Osteoblast (primary cell): ENCODE measurements at places on chromosomes 4 and X. TPM values are rescaled to one million over a fixed set of nuclear protein-coding genes. Genes with fewer than 3 reads are reported as not detected.

- H3K4me1 ChIP-seq: no peaks in the 10 kb centered on the region
- DNase-seq: no peak
- no peak overlapping the region for H3K27ac ChIP-seq
Observed at GRCh38 chrX:109357706-109358105, 124.2 kb downstream of the GUCY2F start.

- H3K27me3 ChIP-seq: no peaks in the 10 kb centered on the region
Observed at GRCh38 chr4:48225368-48226141, 44.1 kb downstream of the TEC start.

DNA sequence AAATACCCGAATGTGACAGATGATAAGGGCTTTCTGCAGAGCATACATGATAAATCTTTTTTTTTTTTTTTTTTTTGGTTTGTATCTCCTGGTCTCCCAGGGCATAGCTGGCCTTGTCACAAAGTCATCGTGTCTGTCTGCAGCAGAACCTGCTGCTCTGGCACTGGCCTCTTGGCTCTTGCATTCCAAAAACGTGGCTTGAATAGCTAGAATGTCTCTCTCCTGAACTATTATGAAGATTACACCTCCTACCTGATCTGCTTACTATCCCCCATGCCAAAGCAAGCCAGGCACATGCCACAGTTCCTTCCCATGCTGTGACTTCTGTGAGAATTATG lies 50.4 kb upstream of the SCRG1 start:
- DNase-seq: no peak
- no peak overlapping the region for H3K27ac ChIP-seq
- no peaks in the 10 kb centered on the region for H3K36me3 ChIP-seq
- H3K4me1 ChIP-seq: peaks cover 34% of the 10 kb centered on the region

DNA sequence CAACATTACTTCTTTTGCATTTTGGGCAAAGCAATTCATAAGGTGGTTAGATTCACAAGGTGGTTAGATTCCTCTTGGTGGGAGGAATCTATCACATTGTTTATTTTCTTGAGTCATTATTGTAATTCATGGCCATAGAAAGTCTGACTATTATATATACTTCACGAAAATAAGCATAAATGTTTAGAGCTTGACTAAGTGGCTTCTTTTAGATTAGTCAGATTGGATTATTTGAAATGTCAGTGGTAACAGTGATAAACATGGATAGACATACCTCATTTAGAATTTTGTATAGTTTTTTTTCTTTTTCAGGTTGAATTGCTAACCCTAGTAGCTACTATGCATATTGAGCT lies 24.9 kb upstream of the DYNLT3 start:
- H3K36me3 ChIP-seq: no peaks in the 10 kb centered on the region
- DNase-seq: peak; percentile 66
- H3K4me1 ChIP-seq: peaks cover 18% of the 10 kb centered on the region
- H3K27me3 ChIP-seq: no peaks in the 10 kb centered on the region
- H3K4me3 ChIP-seq: no peak overlapping the region

GRCh38 chr4:164904336-164904735 lies 27.4 kb downstream of the APELA start:
- H3K27ac ChIP-seq: no peak overlapping the region
- no peaks in the 10 kb centered on the region for H3K36me3 ChIP-seq

GRCh38 chr4:99054428-99054994 lies 34.1 kb downstream of the ADH5 start:
- DNase-seq: no peak
- no peak overlapping the region for H3K4me3 ChIP-seq
- peaks cover 12% of the 10 kb centered on the region for H3K4me1 ChIP-seq
- no peaks in the 10 kb centered on the region for H3K27me3 ChIP-seq

- no peaks in the 10 kb centered on the region for H3K36me3 ChIP-seq
- H3K27me3 ChIP-seq: no peaks in the 10 kb centered on the region
- no peaks in the 10 kb centered on the region for H3K4me1 ChIP-seq
Observed at GRCh38 chr4:153530284-153530999, 64.3 kb downstream of the TMEM131L start.

DNA sequence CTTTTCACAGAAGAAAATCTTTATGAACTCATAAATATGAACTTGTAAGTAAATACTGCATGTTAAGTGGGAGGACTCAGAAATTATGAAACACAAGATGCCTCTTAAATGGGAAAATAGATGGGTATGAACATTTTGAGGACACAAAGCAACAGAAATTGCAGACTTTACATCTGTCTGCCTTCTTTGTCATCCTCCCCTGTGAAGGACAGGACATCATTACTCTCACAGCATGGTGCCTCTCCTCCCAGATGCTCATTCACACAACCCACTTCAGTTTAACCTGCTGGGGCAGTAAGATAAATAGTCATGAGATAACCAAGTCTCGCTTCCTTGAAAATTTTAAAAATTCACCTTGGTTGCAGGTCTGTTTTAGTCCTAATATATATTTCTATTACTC lies 144.5 kb downstream of the APBB2 start:
- H3K27me3 ChIP-seq: no peaks in the 10 kb centered on the region
- no peak for DNase-seq
- no peaks in the 10 kb centered on the region for H3K36me3 ChIP-seq
- peaks cover 7% of the 10 kb centered on the region for H3K4me1 ChIP-seq

DNA sequence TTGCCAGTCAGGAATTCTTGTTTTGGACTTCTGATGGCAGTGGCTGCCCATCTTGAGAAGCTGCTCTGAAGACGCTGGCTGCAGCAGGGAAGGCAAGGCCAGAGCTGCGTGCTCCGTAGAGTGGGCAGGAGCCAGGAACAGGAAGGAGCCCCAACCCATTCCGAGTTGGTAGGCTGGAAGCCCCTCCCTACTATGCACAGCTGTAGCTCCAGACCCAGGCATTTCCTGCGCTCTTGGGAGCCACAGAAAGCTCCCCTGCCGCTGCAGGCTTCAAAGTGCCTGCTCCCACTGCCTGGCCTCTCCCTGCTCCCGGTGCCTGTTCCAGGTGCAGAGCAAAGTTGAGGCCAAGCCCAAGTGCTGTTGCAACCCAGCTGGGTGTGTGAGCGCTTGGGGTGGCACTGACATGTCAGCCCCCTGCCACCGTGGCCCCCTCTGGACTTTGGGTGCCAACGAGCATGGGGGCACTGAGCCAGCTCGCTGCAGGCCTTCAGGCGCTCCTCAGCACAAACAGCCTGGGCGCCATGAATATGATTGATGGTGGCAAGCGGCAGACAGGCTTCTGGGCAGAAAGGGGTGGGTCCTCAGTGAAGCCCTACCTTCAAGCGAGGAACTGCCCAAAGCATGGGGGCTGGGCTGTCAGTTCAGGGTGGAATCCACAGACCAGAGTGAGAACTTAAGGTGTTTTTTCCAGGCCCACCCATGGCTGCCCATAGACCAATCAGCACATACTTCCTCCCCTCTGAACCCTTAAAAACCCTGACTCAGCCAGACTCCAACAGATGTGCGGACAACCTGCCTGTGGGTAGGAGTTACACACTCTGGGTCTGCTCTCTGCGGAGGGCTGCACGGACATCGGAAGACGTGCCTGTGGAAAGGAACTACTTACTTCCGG lies 677.2 kb upstream of the INTU start:
- H3K4me3 ChIP-seq: no peak overlapping the region
- no peak overlapping the region for H3K27ac ChIP-seq
- no peaks in the 10 kb centered on the region for H3K27me3 ChIP-seq
- H3K36me3 ChIP-seq: no peaks in the 10 kb centered on the region
- H3K4me1 ChIP-seq: no peaks in the 10 kb centered on the region
- no peak for DNase-seq

DNA sequence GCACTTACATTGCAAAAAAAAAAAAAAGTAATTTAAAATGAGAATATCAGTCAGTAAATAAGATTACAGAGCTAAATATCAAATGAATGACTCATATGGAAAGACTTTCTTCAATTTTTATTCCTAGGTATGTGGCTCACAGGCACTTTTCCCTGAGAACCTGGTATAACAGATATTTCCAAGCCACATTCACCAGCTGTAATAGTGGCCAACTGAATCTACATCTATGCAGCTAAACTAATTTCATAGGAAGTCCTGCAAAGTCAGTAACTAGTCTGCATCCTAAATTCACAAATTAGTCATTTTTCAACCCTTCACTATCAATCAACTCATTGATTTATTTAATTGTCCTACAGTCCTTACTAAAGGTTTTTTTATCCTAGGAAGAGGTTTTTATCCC lies 5.6 kb downstream of the PDE5A start:
- DNase-seq: peak; percentile 85
- peaks cover 16% of the 10 kb centered on the region for H3K36me3 ChIP-seq
- peak overlapping the region; percentile 26 for H3K4me3 ChIP-seq
- peaks cover 34% of the 10 kb centered on the region for H3K4me1 ChIP-seq

DNA sequence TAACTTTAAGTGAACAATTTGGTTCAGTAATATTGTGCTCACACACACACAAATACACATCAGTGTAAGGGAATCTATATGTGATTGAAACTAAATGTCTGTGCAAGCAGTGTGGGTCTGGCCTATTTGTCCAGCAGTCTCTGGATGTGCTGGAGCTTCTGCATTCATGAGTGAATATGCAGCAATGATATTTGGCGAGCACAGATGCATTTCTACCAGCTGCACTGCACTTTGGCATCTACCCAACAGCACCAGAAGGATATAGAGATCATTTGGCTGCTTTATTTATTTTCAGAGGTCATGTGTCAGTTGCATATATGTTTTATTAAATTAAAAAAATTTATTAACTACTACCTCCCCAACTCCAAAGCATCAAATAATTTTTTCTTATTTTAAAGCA lies 613.4 kb upstream of the NR3C2 start:
- DNase-seq: no peak
- no peaks in the 10 kb centered on the region for H3K27me3 ChIP-seq
- H3K4me1 ChIP-seq: no peaks in the 10 kb centered on the region
- no peak overlapping the region for H3K27ac ChIP-seq
- H3K4me3 ChIP-seq: no peak overlapping the region

DNA sequence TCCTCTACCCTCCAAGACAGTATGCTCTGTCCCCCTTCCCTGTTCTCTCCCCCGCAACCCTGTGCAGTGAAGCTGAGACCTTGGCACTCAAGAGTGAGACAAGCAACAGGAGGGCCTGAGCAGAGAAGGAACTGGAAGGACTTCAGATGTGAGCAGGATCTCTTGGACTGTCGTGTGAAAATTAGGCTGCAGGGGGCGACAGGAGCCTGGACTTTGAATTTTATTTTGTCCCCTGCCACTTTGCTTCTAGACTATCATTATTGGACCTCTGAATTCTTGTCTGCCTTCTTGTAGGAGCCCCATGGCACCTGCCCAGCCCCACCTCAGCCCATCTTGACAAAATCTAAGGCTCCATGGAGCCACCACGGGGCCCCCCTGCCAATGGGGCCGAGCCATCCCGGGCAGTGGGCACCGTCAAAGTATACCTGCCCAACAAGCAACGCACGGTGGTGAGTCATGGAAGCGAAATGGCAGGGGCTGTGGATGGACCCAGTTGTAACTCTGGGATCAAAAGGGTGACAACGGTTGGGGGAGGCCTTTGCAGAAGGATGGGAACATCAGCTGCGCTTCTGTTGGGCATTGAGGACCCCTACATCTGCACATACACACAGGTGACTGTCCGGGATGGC lies 1.7 kb downstream of the ARAF start:
- no peak for DNase-seq
- H3K27ac ChIP-seq: peak overlapping the region; percentile 59
- no peak overlapping the region for H3K4me3 ChIP-seq
- peaks cover 18% of the 10 kb centered on the region for H3K36me3 ChIP-seq
- H3K4me1 ChIP-seq: peaks cover 25% of the 10 kb centered on the region

DNA sequence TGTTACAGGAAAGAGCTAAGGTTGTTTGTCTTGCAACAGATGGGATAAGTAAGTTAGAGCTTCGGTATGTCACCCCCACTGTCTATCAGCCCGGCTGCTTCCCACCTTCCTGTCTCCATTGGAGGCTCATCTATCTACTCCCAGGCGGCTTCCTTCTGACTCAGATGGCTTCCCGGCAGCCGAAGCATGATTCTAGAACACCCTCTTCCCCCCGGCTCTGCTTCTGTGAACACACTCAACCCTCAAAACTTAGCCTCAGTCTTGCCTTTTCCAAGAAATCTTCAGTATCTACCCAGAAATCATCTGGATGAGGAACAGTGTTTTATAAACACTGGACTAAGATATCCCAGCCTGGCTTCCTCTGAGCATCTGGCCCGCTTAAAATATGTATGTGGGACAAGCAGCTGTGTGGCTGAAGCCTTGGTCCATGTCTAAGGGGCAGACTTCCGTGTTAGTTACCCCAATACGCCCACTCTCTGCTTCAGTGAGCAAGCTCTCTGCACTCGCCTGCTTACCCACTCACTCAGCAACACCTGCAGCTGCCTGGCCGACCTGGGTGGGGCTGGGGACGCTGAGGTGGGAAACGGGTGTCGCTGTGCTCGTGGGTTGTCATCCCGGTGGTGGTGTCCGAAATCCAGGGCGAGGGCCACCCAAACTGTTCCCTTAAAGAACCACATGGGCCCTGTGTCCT lies 12.0 kb upstream of the SLC2A9 start:
- H3K27ac ChIP-seq: peak overlapping the region; percentile 69
- no peaks in the 10 kb centered on the region for H3K36me3 ChIP-seq
- no peaks in the 10 kb centered on the region for H3K27me3 ChIP-seq

DNA sequence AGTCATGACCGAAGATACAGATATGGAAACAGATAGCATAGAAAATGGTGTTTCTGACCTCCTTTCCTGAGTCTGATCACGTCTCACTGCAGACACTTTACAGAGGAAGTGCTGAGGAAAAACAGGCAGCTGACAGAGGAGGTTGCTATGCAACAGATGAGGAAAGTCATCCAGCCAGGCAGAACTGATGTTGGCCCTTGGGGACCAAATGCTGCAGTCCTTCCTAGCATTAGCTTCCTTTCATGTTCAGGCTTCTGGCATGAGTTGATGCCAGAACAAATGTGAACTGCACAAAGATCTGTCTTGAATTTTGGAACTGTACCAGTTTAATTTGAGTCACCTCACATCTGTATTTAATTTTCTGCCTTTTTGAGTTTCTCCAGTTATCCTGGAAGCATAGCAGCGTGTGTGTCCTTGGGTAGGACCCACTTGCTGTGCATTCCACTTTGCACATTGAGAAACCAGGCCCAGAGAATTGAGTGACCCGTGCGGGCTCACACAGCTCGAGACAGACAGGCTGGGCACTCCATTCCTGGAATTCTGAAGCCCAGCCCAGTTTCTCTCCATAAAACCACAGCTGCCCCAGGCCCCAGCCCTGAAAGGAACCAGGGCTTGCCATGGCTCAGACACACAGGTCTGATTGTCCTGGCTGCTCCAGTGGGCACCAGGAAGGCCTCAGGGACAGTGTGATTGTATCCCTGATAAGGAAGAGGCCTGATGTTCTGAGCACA lies 1.4 kb upstream of the MAGED1 start:
- H3K4me3 ChIP-seq: no peak overlapping the region
- H3K4me1 ChIP-seq: peaks cover 24% of the 10 kb centered on the region
- peak; percentile 11 for DNase-seq
- peaks cover 19% of the 10 kb centered on the region for H3K36me3 ChIP-seq
- H3K27ac ChIP-seq: peak overlapping the region; percentile 68

Gene TMEM255A
- under 0.01 and 0.29 TPM in 2 replicates for total RNA-seq

Gene ARMCX4
- 5.0 and 5.1 TPM in 2 replicates for total RNA-seq
